Memory B cell (primary cell): ENCODE measurements at places on chromosomes 2 and 18.

- DNase-seq: no peak
Measured at GRCh38 chr2:74439803-74440377, 1.8 kb downstream of the RTKN start.

DNA sequence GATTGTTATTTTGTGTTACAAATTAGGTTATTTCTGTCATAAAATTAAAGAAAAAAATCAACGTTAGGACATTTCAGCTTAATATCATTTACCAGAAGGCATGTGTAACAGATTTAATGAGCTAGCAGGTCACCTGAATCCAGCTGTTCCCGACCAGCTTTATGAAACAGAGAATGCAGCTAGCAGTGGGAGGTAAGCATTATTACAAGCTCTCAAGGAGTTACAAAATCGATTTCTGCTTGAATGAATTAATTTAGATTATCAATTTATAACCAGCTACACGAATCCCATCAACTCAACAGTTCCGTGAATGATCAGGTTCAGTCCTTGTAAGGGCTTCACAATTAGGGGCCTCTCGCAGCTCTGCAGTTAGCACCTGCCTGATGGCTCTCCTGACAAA is 211.9 kb downstream of the PTGR3 start:
- DNase-seq: no peak

- DNase-seq: no peak
Measured at GRCh38 chr18:212780-213179, 54.4 kb downstream of the USP14 start.

DNA sequence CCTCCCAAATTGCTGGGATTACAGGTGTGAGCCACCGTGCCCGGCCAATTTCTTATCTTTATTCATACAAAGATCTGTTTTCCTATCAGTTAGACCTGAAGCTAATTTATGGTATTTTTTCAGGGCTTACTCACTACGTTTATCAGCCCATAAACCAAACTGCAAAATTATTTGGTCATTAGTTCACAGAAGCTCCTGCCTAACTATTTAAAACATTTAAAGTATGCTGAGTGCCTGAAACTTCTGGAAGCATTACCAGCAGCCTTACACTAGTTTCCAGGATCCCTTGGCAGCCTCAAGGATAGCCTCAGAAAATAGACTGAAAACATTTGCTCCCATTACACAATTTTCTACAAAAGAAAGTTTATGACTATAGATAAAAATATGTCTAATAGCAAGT is 68.8 kb downstream of the GALNT13 start:
- DNase-seq: no peak

- DNase-seq: no peak
Measured at GRCh38 chr2:54895730-54896129, 154.5 kb downstream of the RTN4 start.

GRCh38 chr2:2850218-2850755 is 519.2 kb upstream of the MYT1L start:
- no peak for DNase-seq

GRCh38 chr2:10410001-10410822 is 37.9 kb downstream of the ODC1 start:
- DNase-seq: peak; percentile 63

GRCh38 chr2:181367411-181367810 is 89.8 kb upstream of the ITGA4 start:
- DNase-seq: no peak

GRCh38 chr2:17445744-17446143 is 72.5 kb downstream of the RAD51AP2 start:
- DNase-seq: no peak

GRCh38 chr18:12839057-12839525 is 44.9 kb downstream of the PTPN2 start:
- DNase-seq: peak; percentile 37

DNA sequence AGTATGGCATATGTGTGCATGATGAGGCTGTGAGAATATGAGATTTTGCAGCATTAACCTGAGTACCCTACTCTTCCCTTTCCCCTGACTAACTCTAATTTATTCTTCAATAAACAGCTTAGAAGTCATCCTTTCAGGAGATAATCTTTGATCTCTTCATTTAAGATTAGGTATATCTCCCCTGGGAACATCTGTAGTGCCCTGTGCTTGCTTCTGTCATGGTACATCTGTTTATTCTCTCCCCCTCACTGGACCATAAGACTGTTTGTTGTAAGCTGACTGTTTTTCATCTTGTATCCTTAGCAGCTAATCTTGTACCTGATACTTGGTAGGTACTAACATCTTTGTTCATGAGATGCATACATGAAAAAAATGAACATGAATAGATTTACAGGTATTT is 83.1 kb downstream of the MBD5 start:
- DNase-seq: no peak

DNA sequence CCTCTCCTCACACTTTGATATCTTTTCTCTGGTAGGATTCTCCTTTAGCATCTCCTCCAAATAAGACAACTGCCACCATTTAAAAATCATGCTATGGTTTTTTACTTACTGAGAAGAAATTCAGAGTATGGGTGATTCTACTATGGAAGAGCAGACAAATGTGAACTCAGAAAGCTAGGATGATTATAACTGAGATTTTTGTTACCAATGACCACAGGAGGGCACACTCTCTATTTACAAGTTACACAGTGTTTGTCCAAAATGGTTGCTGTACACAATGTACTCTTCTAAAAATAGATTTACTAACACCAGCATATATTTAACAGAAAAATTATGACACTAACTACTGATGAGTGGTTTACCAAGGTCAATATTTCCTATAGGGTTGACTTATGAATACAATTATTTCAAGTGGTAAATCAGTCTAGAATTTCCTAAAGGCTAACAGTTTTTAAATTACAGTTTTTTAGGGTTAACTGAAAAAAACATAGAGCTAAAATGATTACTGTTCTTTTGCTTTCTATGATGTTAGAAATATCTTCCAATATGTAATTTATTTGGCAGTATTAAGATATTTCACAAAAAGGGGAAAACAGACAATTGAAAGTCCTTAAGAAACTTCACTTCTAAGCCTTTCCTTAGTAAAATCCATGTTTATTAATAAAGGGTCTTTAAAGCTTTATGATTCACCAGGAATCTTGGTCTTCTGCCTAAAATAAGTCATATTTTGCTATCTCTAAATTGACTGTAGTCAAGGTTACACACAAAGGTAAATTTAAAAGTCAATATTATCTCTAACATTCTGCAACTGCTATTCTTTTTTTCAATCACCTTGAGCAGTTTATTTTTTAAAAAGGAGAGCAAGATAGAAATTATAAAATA is 57.2 kb downstream of the MAP4K3 start:
- peak; percentile 33 for DNase-seq

DNA sequence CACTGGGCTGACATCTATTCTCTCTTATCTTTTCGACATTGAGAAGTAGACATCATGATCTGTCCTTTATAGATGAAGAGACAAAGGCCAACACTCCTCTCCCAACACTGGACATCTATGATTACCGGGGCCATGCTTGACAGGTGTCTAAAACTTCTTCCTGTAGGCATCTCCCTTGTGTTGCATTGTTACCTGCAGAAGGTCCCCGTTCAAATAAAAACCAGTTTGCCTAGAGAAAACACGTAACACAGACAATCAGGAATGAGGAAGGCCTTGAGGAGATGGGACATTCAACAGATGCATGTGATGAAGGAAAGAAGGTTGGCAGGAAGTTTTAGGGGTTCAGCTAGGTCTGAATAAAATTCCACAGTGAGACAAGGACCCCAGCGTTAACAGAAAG is 70.8 kb upstream of the ST8SIA3 start:
- DNase-seq: no peak

DNA sequence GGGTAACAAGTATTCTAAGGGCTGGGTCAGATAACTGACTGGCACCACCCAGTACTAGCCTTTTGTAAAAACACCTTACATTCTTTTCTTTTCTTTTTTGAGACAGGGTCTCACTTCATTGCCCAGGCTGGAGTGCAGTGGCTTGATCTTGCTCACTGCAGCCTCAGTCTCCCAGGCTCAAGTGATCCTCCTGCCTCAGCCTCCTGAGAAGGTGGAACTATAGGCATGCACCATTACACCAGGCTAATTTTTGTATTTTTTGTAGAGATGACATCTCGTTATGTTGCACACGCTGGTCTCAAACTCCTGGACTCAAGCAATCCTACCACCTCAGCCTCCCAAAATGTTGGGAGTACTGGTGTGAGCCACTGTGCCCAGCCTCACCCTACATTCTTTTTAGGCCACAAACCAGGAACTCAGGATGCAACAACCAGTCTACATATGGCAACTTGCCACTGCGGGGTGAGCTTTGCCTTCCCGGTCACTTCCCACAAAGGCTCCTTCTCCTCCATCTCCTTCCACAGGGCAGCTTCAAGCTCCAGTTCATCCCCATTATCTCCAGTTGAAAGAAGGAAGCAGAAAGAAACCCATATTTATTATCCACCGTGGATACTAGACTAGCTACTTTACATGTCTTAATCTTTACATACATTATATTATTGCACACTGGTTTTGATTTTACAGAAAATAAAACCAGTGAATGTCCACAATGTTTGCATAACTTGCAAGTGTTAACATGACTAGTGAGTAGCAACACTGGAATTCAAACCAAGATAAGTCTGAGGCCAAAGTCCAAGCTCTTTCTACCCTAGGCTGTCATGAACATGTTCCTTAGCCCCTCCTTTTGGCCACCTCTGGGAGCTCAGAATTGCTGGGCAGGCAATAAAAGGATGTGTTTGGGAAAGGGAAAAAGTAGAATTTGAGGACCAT is 23.7 kb upstream of the AP1S3 start:
- no peak for DNase-seq

DNA sequence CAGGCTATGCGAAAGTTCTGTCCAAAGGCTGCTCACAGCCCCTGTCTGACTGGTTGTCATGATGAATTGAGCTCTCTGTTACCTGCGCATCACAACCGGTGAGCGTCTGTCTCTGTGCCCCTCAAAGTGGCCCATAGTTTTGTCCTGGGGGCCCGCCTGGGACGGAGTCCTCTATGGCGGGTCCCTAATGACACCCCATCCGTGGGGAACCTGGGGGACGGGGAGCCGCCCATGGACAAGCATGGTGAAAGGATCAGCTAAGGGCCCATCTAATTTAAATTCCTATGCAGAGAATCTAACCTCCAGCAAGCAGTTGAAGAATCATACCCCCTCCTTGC is 473 bp downstream of the ELMOD3 start:
- no peak for DNase-seq

DNA sequence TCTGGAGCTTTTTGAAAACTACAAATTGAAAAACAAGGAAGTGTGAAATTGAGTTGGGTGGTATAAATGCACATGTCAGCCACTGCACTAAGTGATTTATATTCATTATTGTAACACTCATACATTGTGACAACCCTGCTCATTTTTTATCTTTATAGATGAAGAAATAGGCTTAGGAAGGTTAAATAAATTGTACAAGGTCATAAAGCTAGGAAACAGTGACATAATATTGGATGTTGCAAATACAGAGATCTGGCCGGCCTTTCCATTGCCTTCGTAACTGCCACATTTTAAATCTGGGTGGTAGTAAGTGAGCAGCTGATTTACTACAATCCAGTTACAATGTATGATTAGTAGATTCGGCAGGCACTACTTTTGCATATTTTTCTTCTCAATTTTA is 76.6 kb upstream of the LPIN2 start:
- DNase-seq: no peak

GRCh38 chr2:126656431-126657147 is 631 bp downstream of the GYPC start:
- no peak for DNase-seq

DNA sequence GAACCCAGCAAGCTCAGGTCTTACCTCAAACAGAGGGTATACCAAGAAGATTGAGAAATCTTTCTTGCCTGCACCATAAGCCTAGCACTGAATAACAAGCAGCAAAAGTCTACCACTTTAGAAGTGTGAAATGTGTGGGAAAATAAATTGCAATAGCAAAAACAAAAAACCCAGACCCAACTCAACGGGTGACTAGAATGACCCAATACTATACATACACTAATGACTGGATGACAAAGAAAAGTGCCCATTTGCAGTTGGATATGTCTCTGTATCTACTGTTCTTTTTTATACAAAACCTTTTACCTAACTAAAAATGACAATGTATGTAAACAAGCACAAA is 950.6 kb downstream of the TRIB2 start:
- DNase-seq: no peak

DNA sequence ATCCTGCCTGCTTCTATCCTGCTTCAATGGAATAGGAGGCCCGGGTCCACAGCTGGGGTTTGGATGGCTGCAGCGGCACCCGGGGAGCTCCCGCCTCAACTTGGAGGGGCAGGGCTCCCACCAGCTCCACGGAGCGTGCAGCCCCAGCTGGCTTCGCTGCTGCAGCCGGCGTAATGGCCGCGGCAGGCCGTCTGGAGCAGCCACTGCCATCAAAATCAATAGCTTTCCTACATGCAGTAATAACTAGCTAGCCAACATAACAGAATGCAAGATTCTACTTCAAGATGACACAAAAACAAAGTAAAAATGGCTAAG is 154.2 kb upstream of the RMP24 start:
- no peak for DNase-seq

DNA sequence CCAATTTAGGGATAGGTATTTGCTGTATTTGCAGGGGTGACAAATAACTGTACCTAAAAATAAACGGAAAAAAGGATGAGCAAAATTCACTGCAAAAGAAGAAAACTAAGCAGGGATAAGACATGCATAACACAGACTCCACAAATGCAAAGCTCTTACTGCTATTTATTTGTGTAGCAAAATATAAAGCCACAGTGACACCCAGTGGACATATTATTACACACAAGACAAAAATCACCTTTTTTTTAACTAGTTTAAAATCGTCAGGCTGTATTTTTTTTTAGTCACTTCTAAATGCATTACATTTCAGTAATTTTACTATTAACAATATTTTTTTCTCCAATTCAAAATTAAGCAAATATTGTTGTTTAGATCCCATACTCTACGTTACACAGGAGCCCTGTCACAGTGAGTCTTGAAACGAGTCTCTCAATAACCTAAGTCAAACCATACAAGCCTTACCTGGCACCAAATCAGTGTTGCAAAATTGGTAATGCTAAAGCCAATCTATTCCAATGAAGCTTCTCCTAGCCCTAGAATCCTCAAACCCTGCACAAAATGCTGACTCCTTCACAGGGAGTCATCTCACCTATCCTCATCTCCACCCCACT is 23.7 kb downstream of the METTL4 start:
- peak; percentile 30 for DNase-seq

DNA sequence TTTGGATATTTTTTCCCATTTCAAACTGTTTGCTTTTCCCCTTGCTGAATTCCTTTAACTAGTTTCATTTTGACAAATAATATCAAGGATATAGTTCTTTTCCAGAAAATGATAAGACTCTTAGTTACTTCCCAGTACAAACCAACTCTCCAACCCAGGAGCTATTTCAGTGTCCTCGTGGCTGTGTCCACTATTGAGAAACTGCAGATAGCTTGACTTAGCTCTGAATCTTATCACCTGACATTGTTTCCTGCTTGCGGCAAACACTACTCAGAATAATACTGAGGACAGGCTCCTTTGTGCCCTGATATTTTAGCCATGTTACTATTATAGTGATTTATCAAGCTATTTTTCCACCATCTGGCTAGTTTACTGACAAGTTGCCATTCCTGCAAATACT is 74.6 kb downstream of the KLF7 start:
- no peak for DNase-seq
